Substantia nigra (tissue), 51 donors: ENCODE measurements at places on chromosomes 6 and 20.

DNA sequence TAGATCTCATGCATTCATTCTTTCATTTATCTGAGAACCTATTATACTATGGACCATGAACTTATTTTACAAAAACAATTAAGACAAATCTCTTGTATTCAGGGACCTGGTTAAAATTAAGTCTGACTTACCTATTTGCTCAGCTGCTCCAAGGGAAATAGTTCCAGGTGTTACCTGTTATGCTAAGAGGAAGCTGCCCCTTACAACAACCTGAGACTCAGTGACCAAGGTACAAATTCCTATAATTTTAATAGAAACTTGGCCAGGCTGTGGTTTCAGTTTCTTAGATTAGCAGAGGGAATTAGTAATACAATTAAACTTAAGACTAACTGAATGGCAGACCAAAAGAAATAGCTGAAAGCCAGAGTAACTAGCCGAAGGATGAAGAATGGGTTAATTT lies 48.2 kb upstream of the GMPR start:
- DNase-seq = no peak

GRCh38 chr6:54255886-54256285 lies 52.4 kb upstream of the TINAG start:
- no peak for DNase-seq

DNA sequence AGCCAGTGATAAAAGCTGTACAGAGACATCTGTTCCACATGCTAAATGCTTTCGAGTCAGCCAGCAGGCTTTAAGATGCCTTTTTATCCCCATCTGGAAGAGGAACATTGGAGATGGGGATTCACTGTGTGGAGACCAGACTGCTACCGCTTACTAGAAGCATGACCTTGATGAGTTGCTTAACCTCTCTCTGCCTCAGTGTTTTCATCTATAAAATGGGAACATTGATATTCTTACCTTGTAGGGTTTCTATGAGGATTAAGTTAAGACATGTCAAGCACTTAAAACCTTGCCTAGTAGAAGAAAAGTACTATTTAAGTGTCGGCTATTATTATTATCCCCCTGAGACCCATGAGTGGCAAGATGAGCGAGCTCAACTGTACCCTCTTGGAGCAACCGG lies 165.3 kb upstream of the SNX9 start:
- no peak for DNase-seq

- no peak for DNase-seq
Measured at GRCh38 chr6:150088481-150089154, 19.7 kb upstream of the ULBP3 start.
